ENCODE measurements at places on chromosomes 5 and 9.

GRCh38 chr9:37554318-37554717, 21.9 kb downstream of the FBXO10 start:
- no peak for DNase-seq

GRCh38 chr5:16755641-16756040, 138.8 kb upstream of the RETREG1 start:
- no peak for DNase-seq

GRCh38 chr5:91219091-91219802, 163.9 kb downstream of the ARRDC3 start:
- DNase-seq: peak; percentile 37

GRCh38 chr9:129500161-129500862, 120.6 kb downstream of the C9orf50 start:
- DNase-seq: no peak

DNA sequence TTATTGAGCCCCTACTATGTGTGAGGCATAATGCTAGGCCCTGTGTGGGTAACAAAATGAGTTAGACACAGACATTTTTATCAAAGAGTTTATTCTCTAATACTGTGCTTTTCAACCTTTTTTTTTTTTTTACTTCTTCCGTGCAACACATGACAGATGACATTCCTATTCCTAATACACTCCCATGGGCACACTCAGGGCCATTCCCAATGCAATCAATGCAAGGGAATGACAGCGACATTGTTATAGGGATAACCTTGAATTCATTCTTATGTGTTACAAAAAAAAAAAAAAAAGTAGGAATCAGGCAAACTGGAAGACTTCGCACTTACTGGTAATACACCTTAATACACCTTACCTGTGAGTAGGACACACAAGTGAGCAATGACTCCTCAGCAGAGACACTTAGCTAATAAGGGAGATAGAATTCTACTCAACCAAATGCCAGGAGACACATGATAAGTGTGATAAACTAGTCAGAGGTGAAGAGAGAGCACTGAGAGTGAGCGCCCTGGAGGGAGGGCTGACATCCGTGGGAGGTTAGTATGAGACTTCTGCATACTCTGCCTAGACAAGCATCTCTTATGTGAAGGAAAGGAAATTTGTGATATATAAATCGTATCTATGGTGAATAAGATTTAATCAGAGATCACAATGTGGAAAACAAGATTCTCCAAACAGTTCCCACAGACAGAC, 21.0 kb upstream of the ARSB start:
- no peak for DNase-seq

DNA sequence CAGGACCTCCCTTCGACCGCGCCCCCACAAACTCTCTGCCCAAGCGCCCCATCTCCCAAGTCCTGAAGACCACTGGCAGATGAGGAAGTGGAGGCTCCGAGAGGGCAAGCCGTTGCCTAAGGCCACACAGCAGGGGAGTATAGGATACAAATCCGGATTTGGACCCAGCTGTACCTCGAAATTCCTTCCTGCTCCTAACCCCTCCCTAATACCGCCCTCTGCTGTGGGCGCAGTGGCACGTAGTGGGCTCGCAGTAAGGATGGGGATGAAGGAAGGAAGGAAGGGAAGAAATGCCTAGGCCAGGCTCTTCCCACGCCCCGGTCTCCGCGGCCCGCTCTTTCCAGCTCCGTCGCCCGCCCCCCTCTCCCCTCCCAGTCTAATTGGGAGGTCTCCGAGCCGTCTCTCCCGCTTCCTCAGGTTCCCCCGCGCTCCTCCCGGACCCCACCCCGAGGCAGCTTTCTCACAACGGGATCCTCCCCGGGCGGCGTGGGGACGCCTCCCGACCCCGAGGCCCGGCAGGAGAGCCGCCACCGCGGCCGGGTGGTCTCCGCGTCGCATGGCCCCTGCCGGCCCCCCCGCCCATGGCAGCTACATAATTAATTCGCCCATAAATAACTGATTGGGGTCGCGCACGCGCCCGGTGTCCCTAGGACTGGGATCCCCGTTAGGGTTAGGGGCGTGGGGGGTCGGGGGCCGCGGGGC, 138.9 kb downstream of the C9orf50 start:
- DNase-seq: no peak

DNA sequence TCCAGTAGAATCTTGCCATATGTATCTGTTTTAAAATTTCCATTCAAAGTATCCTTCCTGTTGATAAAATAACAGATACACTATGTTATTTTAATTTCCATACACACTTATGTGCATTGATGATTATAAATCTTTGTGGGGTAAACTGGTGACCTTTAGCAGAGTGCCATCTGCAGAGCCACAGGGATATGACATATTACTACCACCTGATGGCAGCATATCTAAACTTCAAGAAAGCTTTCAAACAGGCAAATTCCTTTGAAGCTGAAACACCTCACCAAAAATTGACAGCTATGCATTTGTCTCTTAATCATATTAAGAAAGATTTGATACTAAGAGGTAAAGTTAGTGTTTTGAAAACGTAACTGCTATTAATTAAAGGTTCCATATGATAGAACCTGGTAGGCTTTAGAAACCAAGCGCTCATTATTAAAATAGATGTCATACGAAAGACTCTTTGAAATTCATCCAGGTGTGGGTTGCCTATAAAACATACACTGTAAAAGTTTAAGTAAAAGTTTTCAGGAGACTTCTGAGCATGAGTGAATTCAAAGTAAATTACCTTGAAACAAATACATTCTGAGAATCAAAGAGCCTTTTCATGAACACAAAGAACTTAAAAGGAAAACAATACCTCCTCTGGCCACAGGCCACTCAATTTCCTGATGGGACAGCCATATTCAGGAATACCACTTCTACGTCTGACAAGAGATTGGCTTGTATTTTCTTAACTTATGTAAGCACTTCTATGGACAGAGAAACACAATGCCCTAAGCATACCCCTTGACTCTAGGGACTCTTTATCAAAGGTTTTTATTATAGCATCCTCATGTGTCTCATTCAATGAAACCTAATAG, 93.3 kb downstream of the KIAA0825 start:
- DNase-seq: no peak

DNA sequence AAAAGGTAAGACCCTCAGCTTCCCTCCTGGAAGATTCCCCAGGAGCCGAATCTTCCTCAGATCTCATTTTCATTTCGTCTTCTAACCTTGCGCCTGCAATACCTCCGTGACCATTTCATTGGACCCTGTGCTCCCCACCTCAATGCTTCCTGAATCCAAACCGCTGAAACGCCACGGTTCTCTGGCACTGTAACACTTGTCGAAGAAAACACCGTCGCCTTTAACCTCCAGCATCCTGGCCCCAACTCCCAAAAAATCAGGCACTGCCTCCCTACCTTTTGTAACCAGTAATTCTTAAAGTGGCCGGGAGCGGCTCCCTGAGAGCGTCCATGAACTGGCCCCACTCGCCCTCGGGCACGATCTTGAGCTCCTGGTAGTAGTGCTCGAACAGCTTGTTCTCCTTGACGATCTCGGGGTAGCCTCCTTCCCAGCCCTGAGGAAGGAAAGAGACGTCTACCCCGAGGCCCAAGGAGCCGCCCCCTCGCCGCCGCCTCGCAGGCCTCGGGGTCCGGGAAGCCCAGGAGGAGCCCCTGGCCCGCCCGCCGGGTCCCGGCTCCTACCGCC, 438 bp downstream of the NSUN2 start:
- no peak for DNase-seq

DNA sequence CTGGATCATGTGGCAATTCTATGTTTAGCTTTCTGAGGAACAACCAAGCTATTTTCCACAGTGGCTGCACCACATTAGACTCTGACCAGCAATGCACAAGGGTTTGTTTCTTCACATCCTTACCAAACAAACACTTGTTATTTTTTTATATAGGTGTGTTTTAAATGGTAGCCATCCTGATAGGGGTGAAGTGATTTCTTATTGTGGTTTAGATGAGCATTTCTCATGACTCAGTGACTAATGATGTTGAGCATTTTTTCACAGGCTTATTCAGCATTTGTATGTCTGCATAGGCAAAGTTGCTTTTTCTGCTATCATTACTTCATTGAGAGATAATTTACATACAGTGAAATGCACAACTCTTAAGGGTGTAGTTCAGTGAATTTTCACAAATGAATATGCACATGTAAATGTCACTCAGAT, 36.0 kb downstream of the ANKRD33B start:
- no peak for DNase-seq
